ENCODE measurements at places on chromosomes 5 and 9.

DNA sequence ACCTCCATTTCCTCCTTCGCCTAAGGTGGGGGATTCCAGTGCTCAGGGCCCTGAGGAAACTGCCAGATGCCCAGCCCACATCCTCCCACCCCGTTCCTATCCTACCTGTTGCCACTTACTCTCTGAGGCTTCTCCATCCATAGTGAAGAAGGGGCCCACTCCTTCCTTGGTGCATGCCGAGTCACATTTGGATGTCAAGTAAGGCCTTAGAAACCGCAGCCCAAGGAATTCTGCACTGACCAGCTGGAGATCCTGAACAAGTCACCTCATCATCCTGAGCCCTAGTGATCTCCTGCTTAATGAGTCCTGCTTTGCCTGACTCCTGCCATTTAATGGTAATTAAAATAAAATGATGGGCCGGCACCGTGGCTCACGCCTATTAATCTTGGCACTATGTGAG, 6.7 kb upstream of the TNIP1 start:
- DNase-seq, result no peak

DNA sequence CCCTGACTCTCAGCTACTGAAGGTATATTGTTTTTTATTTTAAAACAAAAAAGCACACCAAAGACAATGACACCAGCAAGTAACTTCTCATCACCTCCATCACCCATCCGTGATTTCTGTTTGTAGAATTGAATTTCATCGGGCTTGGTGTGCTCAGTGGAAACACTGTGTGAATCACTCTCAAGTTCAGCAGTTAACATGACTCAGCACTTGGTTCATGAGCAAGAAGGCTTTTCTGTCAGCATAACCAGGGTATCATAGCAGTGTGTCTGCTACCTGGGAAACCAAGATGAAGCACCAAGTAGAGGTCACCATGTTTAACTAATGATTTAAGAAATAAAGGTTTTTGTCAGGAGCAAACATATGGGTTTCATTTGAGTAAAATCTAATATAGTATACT, 123.7 kb downstream of the INSYN2B start:
- no peak for DNase-seq

DNA sequence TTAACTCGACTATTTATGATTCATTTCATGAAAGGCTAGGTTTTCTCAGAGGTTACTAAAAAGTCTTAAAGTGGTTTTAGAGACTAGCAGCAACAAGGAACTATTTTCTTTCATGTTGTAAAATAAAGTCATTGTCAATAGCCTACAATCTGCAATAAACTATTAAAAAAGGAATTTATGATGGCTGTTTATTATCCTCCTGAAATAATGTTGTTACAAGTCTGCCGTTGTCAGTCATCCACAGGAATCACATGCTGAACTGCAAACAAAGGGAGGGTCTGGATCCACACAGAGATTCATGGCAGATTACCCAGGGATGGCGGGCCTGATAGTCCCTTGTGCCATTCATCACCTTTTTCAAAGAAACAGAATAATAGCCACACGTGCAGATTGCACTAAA, 49.2 kb downstream of the TMEM174 start:
- DNase-seq, result no peak

DNA sequence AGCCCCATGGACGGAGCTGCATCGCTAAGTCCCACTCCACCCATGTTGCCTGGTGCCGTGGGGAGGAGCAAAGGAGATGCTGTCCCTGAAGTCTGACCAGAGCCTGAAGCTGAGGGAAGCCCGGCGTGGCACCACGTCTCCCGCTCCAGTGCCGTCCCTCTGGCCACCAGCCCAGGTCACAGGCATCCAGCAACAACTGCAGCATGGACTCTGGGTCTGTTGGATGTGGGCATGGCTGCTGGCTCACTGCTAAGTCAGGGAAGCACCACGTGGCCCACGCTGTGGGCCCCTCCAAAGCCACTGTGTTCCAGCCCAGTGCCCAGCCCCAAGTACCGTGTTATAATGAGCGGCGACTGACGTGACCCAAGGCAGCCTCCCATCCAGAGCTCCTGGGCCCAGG, 112.6 kb downstream of the SYK start:
- no peak for DNase-seq

- no peak for DNase-seq
Observed at GRCh38 chr5:128826275-128826674, 139.0 kb upstream of the SLC27A6 start.

- DNase-seq, result no peak
Observed at GRCh38 chr5:122126756-122127321, 2.5 kb upstream of the ZNF474 start.

GRCh38 chr5:109485030-109485429, 75.3 kb upstream of the PJA2 start:
- no peak for DNase-seq

DNA sequence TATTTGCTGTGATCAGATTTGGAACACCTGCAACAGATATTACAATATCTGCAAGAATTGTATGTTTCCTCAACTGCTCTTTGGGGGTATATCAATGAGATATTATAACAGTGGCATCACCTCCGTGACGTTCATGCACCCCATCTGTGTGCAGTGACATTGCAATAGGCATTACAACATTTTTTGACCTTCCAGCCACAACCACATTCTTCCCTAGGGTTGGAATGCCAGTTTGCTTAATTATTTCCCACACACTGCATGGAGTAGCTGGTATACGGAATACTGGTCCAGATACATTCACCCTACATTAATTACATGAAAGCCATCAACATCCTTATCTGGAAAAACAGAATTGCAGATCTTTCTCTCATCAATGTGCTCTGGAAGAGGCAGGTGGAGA, 42.3 kb downstream of the FBXO4 start:
- no peak for DNase-seq

GRCh38 chr5:121735618-121736017, 116.1 kb upstream of the FTMT start:
- no peak for DNase-seq

DNA sequence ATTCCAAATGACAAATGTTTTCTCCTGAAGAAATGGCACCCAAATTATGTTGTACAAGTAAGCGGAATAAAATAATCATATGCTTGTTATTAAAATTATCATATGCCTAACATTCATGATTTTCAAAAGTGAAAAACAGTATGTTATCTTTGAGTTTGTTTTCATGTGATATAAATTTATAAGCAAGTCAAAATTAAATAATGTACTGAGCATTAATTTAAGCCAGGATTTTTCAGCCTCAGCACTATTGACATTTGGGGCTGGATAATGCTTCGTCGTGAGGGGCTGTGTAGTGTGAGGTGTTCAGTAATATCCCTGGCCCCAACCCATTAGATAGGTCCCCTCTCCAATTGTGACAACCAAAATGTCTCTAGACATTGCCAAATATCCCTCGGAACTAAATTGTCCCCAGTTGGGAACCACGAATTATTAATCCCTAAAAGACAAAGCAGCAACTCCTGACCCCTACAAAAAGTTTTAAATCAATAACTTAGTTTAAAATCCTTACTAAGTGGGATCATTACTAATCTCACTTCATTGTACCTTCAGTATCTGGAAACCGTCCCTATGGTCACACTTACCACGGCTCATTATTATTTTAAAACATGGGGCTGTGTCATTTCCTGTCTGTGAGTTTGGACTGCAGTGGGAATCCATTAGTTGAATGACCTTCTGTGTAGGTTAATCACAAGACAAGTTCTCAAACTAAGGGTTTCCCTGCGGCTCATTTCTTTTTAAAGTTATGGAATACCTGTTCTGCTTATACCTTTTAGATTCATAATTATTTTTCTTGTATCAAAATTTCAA, 1.3 kb upstream of the NNT start:
- no peak for DNase-seq

GRCh38 chr5:148306446-148306845, 5.8 kb upstream of the SPINK7 start:
- DNase-seq, result no peak

DNA sequence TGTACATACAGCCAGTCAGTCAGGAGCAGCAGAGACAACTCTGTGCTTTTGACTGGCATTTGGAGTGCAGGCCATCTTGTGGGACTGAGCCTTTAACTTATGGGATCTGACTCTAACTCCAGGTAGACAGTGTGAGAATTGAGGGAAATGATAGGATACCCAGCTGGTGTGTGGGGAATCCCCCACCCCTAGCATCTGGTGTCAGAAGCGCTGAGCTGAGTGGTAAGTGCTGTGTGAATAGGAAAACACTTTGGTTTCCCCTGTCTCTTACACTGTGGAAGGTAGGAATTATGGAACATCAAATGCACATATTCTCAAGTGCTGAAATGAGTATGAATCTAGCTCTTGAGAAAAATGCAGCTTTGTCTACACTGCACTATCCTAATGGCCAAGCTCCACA, 43.9 kb downstream of the CCDC125 start:
- no peak for DNase-seq

DNA sequence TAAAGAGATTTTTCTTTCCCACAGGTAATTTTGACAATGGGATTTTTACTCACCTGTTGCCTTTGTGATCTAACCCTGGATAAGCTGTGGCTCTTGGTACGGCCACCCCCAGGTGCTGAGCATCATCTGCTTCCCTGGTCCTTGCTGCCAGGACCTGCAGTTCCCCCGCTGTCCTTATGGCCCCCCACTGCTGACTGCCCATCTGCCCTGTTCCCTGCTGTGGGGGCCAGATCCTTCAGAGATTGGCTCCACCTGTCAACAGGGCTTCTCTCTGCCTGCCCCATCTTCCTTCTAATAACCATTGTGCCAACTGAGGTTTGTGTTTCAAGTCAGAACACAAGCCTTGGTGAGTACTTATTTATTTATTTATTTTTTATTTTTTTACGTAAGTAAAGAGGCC, 183.3 kb downstream of the MAPKAP1 start:
- no peak for DNase-seq

DNA sequence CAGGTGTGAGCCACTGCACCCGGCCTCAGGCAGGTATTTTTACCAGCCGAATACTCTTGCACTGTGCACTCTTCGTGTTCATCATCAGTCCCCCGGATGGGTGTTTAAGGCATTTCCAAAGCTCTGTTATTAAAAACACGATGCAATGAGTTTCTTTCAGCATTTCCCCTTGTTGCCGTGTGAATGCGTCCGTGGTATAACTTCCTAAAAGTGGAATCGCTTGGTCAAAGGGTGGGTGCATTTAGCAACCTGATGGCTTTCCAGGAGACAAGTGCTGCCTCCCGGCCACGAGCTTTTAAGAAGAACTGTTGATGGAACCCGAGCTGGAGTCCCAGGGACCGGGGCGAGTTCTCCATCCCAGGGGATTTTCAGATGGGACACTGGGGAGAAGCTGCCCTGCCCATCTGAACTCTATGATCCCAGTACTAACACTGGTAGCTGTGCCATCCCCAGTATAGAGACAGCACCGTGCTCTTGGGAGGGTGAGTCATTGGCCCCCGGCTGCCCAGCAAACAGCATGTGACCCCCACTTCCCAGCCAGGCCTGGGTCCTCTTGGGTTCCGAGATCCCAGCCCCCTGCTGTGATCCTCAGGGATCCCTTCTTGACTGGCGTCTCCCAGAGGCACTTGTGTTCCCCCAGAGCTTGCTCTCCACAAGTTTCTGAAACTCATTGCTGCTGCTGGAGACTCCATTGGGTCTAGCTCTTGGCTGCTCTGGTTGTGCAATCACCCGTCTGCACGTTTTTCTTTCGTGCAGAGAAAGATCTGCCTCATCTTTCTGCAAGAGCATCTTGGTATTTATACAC, 169.5 kb upstream of the IER5L start:
- no peak for DNase-seq

GRCh38 chr9:127856094-127856728, 1.8 kb upstream of the ENG start:
- DNase-seq, result no peak

GRCh38 chr5:140575309-140575708, 10.7 kb downstream of the SLC35A4 start:
- no peak for DNase-seq

DNA sequence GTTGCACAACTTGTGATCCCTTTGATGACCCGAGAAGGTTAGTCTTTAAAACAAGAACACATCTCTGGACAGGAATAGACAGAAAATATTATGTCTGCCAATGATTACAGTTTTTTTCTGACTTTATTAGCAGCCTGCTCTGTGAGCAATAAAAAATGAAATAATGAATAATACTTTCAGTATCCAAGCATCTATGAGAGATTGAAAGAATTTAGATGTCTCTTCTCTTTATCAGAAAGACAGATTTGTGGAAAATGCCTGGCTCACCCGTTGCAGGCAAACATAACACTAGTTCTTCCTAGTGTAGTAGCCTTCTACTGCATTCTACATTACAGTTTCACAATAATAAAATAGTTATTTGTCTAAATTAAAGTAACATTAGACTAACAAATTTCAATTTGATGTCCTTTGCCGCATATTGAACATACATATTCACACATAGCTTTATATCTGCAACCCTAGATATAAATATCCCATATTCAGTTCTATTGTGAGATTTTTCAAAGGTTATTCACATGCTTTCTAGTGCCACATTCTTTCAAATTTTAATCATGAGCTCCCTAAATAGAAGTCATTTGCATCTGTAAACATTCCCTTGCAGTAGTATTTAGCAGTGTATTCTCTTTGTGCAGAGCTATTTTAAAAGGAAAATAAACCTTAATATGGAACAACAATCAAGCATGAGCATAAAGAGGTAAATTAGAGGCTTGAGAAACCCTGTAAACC, 267.3 kb downstream of the EFNA5 start:
- DNase-seq, result no peak

DNA sequence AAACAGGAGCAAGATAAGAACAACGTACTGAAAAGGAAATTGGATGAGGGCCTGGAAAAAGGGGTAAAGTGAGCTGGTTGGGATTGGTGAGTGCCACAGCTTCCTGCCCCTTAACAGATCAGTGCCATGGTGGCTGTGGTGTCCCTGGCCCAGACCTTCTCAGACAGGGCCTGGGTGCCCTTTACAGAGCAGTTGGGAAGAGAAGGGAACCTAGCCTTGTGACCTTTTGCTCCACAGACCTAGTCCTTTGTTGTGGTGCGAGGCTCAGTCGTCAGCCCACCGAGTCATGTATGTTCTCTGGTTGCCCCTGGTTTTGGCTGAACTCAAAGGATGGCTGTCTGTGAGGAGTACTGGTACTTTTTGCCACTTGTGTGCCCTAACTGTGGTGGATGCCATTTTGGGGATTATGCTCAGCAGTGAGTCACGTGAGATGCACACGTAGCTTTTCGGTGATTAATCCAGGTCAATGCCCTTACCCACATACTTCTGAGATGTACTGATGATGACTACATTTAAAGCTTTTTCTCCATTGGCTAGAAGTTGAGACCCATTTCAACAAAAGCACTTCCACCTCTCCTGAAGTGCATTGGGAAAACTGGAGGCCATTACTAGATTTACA, 48.4 kb downstream of the EXOSC2 start:
- no peak for DNase-seq
